Right kidney (tissue), 9 donors: ENCODE measurements at places on chromosomes 3 and 15.

DNA sequence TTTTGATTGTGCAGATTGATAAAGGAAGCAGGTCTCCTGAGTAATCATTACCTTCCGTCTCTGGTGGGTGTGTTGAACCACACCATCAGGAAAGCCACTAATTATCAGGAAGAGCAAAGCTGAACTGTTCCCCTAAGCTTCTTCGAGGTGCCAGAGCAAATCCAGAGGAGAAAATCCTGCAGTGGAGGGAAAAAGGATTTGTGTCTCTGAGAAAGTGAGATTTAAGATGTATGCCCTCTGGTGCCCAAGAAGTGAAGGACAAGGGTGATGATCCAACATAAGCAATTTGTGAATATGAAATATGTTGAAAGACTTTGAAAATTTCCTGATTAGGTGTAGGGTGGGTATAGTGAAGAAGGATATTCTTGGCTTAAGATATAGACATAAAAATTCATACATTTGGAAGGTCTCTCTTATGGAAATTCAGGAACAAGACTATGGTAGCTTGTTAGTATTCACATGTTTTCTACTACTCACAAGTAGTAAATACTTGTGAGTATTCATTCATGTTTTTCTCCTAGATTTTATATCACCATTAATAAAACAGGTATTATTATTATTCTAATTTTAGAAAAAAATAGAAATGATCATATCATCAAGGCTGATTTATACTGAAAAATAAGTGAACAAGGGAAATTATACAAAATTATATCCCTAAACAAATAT lies 34.8 kb downstream of the COMMD2 start:
- DNase-seq: peak; percentile 30

DNA sequence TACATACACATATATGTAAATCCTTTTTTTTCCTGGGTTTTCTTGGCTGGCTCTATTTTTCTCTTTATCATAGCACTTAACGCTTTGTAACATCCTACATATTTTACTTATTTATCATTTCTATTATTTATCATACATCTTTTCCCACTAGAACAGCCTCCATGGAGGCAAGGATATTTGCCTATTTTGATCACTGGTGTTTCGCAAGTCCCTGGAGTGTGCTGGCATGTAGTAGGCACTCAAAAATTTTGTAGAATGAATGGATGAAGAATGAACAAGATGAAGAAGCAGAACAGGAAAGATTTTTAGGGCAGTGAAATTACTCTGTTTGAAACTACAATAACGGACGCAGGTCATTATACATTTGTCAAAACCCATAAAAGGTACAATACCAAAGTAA lies 83.0 kb upstream of the PTX3 start:
- no peak for DNase-seq

GRCh38 chr15:71329497-71330260 lies 214.4 kb downstream of the THSD4 start:
- no peak for DNase-seq

- no peak for DNase-seq
Measured at GRCh38 chr3:151775314-151776258, 38.3 kb upstream of the AADAC start.

DNA sequence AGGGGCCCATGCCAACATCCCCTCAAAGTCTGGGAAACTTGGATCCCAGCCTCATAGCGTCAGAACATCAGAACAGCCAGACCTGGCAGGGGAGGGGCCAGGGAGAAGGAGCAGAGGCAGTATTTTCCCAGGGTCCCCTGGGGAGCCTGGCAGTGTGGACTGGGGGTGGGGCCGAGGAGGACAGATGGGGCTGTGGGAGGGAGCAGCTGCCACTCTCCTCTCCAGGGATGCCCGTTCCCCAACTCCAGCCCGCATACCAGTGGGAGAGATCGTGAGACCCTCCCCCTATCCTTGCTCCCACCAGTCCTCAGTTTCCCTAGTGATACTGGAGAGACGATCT lies 6.5 kb upstream of the DNAJB8 start:
- DNase-seq: no peak

DNA sequence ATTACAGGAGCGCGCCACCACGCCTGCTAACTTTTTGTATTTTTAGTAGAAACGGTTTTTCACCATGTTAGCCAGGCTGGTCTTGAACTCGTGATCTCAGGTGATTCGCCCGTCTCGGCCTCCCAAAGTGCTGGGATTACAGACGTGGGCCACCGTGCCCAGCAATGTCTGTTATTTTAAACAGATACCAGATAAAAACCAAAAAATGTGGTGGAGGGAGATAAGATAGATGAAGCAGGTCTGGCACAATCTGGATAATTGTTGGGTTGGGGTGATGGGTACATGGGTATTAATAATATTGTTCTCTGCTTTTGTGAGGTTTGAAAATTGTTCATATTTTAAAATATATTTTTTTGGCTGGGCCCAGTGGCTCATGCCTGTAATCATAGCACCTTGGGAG lies 4.7 kb downstream of the RNF111 start:
- no peak for DNase-seq

DNA sequence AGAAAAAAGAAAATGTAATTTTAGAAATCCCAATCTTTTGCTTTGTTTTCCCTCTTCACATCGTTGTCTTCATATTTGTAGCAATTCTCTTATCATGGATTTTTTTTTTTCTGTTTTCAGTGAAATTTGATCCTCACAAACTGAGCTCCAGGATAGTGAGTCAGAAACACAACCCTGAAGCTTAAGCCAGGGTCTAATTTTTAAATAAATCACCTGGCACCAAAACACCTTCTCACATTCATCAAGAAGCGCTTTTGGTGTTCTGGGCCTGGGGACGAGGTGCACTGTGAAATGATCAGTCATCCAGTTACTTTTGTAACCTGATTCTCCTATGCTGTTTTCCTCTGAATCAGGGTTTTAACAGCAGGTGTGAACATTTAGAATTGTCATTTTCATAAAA lies 87.7 kb downstream of the REC114 start:
- no peak for DNase-seq

DNA sequence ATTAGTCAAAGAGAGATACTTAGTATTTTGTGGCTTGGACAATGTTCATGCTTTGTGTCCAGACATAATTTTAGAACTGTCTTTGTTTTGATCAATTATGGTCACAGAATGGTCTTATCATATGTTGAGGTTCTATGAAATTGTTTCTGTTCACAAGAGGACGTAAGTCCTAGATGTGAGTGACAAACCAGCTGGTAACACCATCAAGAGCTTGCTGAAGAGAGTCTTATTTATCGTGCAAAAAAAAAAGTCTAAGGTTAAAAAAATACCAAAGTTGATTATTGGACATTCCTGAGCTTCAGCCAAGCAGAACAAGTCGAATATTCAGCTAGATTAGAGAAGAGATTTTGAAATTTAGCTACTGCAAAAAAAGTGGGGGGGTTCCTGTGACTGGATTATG lies 495.9 kb upstream of the NAALADL2 start:
- DNase-seq: no peak

- DNase-seq: no peak
Measured at GRCh38 chr15:83794209-83794608, 140.3 kb downstream of the ADAMTSL3 start.

DNA sequence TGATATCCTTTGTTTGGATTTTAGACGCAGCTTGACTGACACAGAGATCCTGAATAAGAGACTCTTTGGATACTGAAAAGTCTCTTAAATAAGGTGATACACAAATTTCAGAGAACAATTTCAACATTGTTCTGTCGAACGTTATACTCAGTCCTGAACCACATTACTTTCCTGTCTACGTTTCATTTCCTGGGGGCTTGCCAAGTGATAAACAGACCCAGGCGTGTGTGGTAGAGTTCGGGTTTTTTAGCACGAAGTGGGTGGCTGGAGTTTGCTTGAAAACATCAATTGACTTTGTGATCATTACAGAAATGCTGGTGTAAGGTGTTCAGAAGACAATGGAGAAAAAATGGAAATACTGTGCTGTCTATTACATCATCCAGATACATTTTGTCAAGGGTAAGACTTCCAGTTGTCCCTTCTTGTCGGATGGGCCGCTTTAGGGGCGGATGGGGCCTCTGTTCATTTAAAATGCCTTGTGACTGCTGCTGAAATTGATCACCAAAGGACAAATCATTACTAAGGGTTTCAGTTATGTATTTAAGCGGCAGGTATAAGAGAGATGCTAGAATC lies at the start of gene CD96:
Gene CD96, plus strand, starts transcription at position 287 of the 573 bp plus-strand sequence. Its CDS starts 52 bp downstream, at position 339.
- no peak for DNase-seq

GRCh38 chr15:70442616-70443321 lies 320.6 kb downstream of the UACA start:
- no peak for DNase-seq

GRCh38 chr3:101478980-101479379 lies 34.0 kb downstream of the SENP7 start:
- DNase-seq: no peak

DNA sequence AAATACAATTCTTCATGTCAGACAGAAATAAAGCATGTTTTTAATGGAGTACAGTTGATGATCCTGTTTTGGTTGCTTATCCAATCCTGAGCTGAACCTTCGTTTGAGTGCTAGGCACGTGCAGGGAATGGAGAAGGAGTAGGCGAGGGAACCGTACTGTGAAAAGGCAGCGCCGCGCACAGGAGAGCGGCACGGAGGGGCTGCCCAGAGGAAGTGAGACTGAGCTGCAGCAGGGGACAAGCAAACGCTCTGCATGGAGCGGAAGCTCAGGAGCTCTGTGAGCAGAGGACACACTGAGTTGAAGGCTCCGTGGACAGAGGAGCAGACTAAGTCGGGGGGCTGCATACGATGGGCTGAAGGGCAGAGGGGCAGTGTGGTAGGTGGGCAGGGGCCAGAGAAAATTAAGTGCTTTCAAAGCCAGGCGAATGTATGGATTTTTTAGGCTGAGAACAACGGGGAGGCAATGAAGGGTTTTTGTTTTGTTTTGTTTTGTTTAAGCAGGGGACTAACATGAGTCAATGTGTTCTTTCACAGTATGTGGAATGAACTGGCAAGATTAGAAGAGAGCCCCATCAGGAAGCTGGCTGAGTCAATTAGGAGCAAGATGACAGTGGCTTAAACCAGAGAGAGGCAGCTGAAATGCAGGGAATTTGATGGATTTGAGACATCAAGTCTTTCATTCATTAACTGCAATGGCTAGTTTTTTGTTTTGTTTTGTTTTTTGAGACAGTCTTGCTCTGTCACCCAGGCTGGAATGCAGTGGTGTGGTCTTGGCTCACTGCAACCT lies 23.8 kb upstream of the TM2D3 start:
- no peak for DNase-seq

- DNase-seq: no peak
Measured at GRCh38 chr3:105730801-105731354, 137.9 kb downstream of the CBLB start.
